ENCODE measurements at places on chromosomes 1 and 21.

DNA sequence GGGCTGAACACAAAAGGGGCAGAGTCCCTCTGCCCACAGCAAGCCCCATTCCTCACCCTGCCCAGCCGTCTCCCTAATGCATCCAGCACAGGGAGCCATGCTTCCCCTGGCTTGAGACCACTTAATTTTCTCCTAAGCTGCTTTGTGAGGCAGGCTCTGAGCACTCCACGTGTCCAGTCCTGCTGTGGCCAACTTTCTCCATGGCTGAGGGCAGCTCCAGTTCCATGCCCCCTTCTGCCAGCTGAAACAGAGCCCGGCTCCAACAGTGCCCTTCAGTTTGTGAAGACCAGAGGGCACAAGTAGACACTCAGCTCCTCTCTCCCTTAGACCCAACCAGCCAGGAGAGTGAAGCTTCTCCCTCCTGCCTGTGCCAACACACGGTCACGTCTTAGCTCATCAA is 33.8 kb downstream of the PLEKHA6 start:
- DNase-seq, result no peak
- H3K27me3 ChIP-seq, result peaks cover 13% of the 10 kb centered on the region
- no peaks in the 10 kb centered on the region for H3K36me3 ChIP-seq
- H3K4me1 ChIP-seq, result peaks cover 23% of the 10 kb centered on the region

GRCh38 chr1:46448109-46448911 is 41.3 kb upstream of the DMBX1 start:
- H3K27me3 ChIP-seq, result peaks cover 62% of the 10 kb centered on the region
- no peak for DNase-seq
- peak overlapping the region; percentile 45 for H3K4me3 ChIP-seq
- H3K27ac ChIP-seq, result no peak overlapping the region
- no peaks in the 10 kb centered on the region for H3K36me3 ChIP-seq
- H3K4me1 ChIP-seq, result peaks cover 14% of the 10 kb centered on the region

DNA sequence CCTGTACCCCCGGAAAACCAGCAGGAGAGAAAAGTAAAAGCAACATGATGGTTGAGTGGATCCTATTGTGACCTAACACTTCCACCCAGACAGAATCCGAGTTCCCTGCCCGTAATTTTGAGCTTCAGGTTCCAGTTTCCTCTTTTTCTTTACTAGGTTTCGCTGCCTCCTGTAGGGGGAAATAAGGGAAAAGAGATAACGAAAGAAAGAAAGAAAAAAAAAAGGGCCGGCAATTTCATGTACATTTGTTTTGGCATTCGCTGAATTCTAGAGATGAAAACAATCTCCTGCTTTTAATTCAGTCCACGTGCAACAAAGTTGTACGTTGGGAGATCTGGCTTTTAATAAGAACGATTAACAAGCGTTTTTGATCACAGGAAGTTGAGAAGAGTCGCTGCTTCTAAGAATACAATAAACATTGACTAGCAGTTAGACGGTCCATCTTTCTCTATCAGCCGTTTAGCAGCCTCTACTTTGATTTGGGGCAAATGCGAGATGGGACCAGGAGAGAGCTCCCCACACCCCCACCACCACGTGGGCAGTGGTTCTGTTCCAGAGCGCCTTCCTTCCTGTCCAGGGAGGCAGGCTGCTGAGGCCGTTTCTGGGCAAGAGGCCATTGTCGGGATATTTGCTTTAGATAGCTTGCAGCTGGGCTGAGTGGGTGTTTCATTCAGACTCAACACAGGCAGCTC is 155.9 kb upstream of the RUNX1 start:
- peak overlapping the region; percentile 61 for H3K4me3 ChIP-seq
- peaks cover 42% of the 10 kb centered on the region for H3K4me1 ChIP-seq
- H3K27ac ChIP-seq, result peak overlapping the region; percentile 69
- no peaks in the 10 kb centered on the region for H3K27me3 ChIP-seq
- H3K36me3 ChIP-seq, result no peaks in the 10 kb centered on the region

DNA sequence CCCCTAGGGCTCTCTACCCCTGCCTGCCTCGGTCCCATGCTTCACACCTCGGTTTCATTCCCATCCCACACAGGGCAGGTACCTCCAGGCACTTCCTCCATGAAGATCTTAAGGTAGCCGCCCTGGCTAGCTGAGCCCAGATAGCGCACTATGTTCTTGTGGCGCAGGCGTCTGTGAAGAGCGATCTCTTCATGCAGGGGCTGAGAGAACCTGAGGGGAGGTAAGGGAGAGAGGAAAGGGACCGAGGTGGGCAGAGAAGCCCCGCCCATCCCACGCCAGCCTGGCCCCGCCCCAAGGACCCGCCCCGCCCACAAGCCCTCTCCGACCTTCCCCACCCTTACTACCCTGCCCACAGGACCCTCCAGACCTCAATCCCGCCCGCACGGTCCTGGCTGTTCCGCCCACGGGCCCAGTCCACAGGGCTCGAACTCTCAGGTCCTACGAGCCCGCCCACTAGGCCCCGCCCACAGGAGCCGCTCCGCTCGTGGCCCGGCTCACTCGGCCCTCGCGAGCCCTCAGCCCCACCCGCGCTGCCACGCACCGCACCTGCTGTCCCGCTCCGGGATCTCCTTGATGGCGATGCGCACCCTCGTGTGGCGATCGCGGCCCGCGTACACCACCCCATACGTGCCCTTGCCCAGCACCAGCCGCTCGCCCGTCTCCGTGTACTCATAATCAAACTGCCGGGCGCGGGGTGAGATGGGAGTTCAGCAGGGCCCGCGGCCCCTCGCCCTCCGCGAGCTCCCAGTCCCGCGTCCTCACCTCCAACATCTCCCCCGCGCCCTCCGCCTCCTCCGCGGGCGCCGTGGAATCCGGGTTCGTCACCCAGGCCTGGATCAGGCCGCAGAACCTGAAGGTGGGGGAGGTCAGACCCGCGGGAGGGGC is 6.4 kb downstream of the MAP3K6 start:
- DNase-seq, result peak; percentile 68
- peak overlapping the region; percentile 35 for H3K4me3 ChIP-seq
- H3K27me3 ChIP-seq, result no peaks in the 10 kb centered on the region
- H3K27ac ChIP-seq, result no peak overlapping the region
- no peaks in the 10 kb centered on the region for H3K36me3 ChIP-seq

GRCh38 chr1:18200918-18201317 is 93.3 kb downstream of the IGSF21 start:
- H3K4me3 ChIP-seq, result no peak overlapping the region
- no peaks in the 10 kb centered on the region for H3K4me1 ChIP-seq
- H3K27ac ChIP-seq, result no peak overlapping the region
- no peaks in the 10 kb centered on the region for H3K36me3 ChIP-seq
- no peak for DNase-seq
- peaks cover 53% of the 10 kb centered on the region for H3K27me3 ChIP-seq

DNA sequence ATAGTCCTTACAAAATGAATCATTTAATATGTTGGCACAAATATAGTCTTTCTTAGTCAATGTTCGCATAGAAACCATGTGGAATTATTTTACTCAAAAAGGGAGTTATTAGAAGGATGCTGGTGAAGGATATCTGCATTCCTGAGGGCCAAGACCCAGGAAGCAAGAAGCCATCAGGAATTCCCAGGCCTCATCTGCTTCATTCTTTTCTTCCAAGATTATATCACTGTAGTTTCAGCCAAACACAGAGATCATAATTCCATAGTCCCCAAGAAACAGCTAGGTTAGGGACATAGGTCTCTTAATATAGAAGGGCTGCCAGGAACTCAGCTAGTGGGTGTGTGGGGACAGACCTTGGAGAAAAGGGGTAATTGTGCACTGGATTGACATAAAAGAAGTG is 28.6 kb upstream of the DISC1 start:
- no peaks in the 10 kb centered on the region for H3K36me3 ChIP-seq
- no peaks in the 10 kb centered on the region for H3K27me3 ChIP-seq
- no peak for DNase-seq
- H3K4me3 ChIP-seq, result no peak overlapping the region

- peaks cover 21% of the 10 kb centered on the region for H3K27me3 ChIP-seq
- no peaks in the 10 kb centered on the region for H3K36me3 ChIP-seq
- H3K4me1 ChIP-seq, result no peaks in the 10 kb centered on the region
- H3K4me3 ChIP-seq, result no peak overlapping the region
- H3K27ac ChIP-seq, result no peak overlapping the region
Measured at GRCh38 chr1:7253118-7253480, 467.8 kb downstream of the CAMTA1 start.

GRCh38 chr1:161725908-161726472 is 4.6 kb downstream of the FCRLB start:
- H3K36me3 ChIP-seq, result no peaks in the 10 kb centered on the region
- peaks cover 18% of the 10 kb centered on the region for H3K27me3 ChIP-seq
- peak overlapping the region; percentile 74 for H3K4me3 ChIP-seq
- DNase-seq, result peak; percentile 72
- H3K4me1 ChIP-seq, result peaks cover 60% of the 10 kb centered on the region
- H3K27ac ChIP-seq, result peak overlapping the region; percentile 12

- no peaks in the 10 kb centered on the region for H3K27me3 ChIP-seq
- H3K27ac ChIP-seq, result no peak overlapping the region
- no peaks in the 10 kb centered on the region for H3K4me1 ChIP-seq
- no peaks in the 10 kb centered on the region for H3K36me3 ChIP-seq
- no peak overlapping the region for H3K4me3 ChIP-seq
- DNase-seq, result no peak
Measured at GRCh38 chr1:219085988-219086387, 87.7 kb upstream of the LYPLAL1 start.

- no peak overlapping the region for H3K27ac ChIP-seq
- peaks cover 9% of the 10 kb centered on the region for H3K4me1 ChIP-seq
- DNase-seq, result no peak
- H3K36me3 ChIP-seq, result peaks cover 2% of the 10 kb centered on the region
Measured at GRCh38 chr1:117433943-117434342, 66.7 kb downstream of the MAN1A2 start.

- no peak overlapping the region for H3K27ac ChIP-seq
- no peak for DNase-seq
- no peaks in the 10 kb centered on the region for H3K4me1 ChIP-seq
- no peaks in the 10 kb centered on the region for H3K36me3 ChIP-seq
Measured at GRCh38 chr1:230787471-230787870, 40.3 kb downstream of the CAPN9 start.

GRCh38 chr1:39266269-39266668 is 61.8 kb downstream of the MACF1 start:
- peaks cover 83% of the 10 kb centered on the region for H3K4me1 ChIP-seq
- no peak for DNase-seq
- H3K27ac ChIP-seq, result peak overlapping the region; percentile 17
- no peaks in the 10 kb centered on the region for H3K27me3 ChIP-seq
- no peak overlapping the region for H3K4me3 ChIP-seq

DNA sequence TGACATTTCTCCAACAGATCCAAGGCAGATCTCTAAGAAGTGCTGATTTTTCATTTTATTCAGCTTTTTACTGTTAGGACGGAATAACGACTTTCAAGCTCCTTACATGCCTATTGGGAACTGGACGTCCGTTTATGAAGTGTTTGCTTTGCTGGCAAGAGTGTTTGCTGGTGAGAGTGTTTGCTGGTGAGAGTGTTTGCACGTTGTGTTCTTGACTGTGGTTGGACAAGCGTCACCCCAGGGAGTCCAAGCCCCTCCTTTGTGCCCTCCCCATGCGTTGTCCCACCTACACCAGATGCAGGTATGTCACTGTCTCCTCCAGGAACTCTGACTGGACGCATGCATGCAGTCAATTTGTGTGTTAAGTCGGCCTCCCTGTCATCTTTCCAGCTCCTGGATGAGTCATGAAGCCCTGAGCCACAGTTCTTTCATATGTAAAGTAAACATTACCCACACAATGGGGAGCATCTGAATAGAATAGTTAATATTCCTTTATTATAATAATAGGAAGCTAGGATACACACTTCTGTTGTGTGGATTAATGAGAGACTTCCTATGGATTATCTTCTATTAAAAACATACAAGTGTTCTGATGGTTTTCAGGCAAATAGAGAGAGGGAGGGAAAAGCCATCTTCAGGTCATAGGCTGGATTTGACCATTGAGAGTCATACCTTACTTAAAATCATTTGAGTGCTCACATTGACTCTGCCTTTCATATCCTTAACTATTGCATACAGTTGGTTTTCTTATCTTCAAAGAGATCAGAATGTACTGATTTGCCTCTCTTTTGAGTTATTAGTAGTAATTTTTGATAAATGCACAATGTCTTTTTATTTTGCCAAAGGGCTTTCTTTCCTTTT is 119.2 kb downstream of the GALNT2 start:
- H3K27me3 ChIP-seq, result no peaks in the 10 kb centered on the region
- peaks cover 64% of the 10 kb centered on the region for H3K4me1 ChIP-seq
- H3K36me3 ChIP-seq, result peaks cover 93% of the 10 kb centered on the region
- peak overlapping the region; percentile 13 for H3K4me3 ChIP-seq
- peak overlapping the region; percentile 90 for H3K27ac ChIP-seq

- H3K4me1 ChIP-seq, result no peaks in the 10 kb centered on the region
- peaks cover 31% of the 10 kb centered on the region for H3K27me3 ChIP-seq
- H3K36me3 ChIP-seq, result no peaks in the 10 kb centered on the region
- no peak overlapping the region for H3K27ac ChIP-seq
Measured at GRCh38 chr1:47555841-47556560, 118.2 kb downstream of the FOXD2 start.

DNA sequence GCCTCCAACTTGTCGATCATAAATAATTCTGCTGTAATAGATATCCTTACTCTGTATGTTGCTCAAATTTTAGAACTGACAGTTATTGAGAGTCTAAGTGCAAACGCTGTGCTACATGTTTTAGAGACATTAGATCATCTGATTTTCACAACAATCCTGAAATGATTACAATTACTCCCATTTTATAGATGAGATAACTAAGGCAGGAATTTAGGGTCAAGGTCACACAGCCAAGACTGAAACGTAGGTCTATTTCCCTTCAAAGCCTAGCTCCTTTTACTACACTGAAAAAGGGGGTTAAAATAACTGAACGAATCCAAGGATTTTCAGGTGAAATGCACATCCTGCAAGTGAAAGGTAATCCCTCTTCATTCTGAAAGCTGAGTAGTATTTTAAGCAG is 2.7 kb upstream of the DCAF6 start:
- no peaks in the 10 kb centered on the region for H3K27me3 ChIP-seq
- no peak for DNase-seq
- peaks cover 49% of the 10 kb centered on the region for H3K4me1 ChIP-seq
- peaks cover 21% of the 10 kb centered on the region for H3K36me3 ChIP-seq

DNA sequence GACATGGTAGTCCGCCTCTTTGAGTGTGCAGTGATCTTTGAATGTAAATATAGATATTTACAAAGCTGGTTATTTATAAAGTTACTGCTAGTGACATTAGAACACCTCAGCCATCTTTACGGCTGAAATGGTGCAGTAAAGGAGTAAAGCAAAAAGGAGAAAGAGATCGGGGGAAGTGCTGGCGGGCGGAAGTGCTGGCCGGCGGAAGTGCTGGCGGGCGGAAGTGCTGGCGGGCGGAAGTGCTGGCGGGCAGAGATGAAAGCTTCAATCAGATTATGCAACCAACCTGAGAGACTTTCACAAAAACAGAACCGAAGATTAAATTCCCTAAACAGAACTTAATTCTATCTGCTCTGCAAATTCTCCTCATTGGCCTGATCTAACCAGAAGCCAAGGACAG is 1.4 kb upstream of the OR14A16 start:
- H3K36me3 ChIP-seq, result no peaks in the 10 kb centered on the region
- H3K4me1 ChIP-seq, result no peaks in the 10 kb centered on the region
- H3K27me3 ChIP-seq, result no peaks in the 10 kb centered on the region
- DNase-seq, result no peak

- DNase-seq, result no peak
- H3K36me3 ChIP-seq, result no peaks in the 10 kb centered on the region
- H3K4me1 ChIP-seq, result peaks cover 52% of the 10 kb centered on the region
- H3K27me3 ChIP-seq, result no peaks in the 10 kb centered on the region
Measured at GRCh38 chr1:27618341-27619082, 14.6 kb upstream of the AHDC1 start.

All from activated T-cell treated with anti-CD3 and anti-CD28 coated beads, Interleukin-2, amount 50 U/mL, for 24 hours (primary cell).